ENCODE measurements at places on chromosomes 7 and 10.

DNA sequence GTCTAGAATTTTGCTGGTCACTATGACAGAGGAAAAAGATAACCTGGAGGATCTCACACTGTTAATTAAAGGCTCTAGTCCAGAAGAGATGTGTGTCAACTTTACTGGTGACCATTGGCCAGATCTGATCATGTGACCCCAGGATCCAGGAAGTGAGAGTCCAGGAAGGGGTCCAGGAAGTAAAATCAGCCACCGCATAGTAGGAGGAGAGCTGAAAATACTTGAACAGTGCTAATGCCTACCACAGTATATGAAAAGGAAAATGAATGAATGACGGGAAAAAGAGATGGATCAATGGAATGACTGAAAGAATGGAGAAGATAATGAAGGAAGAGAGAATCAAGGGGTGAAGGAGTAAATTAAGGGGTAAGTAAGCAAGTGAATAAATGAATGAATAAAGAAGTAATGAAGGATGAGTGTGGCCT, 415.3 kb downstream of the RPS24 start:
- DNase-seq: no peak

GRCh38 chr7:15839416-15840100, 153.1 kb upstream of the MEOX2 start:
- no peak for DNase-seq

DNA sequence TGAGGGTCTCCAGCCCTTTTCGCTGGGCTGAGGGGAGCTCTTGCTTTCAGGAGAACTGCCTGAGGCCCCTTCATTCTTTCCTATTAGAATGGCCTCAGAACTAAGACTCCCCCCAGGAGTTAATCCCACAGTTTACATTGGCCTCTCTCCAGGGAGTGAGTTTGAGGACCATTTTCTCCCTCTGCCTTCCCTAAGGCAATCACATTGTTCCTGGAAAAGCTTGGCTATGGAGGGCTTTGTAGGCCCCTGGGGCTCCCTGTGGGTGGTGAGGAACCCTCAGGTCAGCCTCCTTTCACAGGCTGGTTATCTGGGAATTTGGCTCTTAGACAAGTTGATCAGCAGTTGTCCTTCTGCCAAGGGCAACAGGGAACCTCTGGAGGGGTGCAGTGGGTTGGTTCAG, 343.7 kb downstream of the RPS24 start:
- no peak for DNase-seq

- DNase-seq: no peak
Measured at GRCh38 chr7:26038201-26038990, 113.6 kb upstream of the NFE2L3 start.

DNA sequence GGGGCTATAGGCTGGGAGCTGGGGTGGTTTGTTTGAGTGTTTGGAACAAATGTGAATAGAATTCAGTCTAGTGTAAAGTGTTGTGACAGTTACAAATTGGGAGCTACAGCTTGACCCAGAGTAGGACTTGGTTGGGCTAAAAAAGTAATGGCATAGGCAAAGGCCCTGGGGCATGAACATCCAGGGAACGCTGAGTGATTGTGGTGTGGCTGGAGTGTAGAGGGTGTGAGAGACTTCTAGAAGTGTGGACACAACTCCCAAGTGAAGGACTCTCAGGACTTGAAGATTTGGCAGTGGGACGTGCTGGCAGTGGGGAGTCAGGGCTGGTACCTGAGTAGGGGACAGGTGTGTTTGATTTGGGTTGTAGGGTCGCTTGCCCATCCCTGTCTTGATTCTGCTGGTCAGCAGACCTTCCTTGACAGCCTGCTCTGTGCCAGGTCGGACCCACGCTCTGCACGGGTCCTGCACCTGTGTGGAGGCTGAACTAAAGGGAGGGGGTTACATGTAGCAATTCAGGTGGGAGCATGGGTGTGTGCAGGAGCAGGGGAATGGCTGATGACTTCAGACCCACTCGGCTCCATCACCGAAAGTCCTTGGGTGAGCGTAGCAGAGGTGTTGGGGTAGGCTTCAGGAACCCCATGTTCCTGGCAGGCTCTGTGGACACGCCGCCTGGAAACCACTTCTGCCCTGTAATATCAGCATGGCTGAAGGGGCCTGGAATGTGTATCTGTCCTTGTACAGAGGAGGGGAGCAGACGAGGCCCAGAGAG, 43.3 kb downstream of the ZMIZ1 start:
- no peak for DNase-seq

Measured in stimulated activated naive CD4-positive, alpha-beta T cell treated with Interleukin-2 at 50 U/mL for 16 hours (primary cell).